ENCODE measurements at places on chromosomes 6 and 20.
A peak's percentile ranks its signal among the peaks of the same experiment; 100 is the strongest.

DNA sequence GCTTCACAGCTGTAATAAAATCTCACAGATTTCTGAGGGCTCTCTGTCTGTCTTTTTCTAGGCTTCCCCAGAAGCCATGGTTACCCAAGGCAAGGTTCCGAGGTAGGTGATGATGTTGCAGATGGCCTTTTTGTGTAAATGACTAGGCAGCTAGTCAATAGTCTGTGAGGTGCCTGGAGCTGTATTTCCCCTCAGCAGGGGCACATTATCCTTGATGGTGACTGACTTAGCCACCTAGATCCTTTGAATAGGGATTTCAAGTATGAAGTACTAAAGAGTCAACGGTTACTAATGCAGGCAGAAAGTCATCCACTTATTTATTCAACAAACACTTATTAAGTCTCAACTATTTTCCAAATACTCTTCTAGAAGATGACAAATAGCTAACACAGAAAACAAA is 49.3 kb upstream of the L3MBTL3 start:
- no peak for DNase-seq

DNA sequence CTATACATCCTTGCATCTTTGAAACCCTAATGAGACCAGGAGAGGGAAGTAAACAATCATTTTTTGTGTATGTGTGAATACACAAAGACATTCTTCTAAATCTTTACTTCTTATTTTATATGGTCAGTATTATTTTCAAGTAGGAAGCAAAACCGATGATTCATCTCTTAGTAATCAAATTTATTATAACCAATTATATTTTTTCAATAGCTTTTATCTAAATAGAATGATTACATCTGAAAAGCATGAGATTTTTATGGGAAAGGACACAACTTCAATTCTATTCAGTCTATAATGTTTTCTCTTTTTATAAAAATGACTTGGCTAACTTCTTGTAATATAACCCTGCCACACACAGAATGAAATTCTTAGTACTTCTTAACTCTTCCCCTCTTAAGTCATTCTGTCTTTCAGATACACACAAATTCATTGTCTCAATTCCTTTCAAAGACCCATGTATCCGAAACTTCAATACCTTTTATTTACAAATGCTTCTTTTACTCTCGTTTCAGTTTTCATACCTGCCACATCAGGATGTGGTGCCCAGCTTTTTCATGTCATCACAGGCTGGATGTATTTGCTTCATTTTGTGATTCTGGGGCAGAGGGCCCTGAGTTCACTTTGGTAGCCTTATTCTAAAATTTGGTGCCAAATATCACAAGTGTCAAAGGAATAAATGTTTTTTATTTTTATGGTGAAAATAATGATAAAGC is 227.0 kb downstream of the PHF3 start:
- DNase-seq, result no peak

GRCh38 chr6:81749707-81750106 is 2.8 kb downstream of the TENT5A start:
- no peak for DNase-seq

DNA sequence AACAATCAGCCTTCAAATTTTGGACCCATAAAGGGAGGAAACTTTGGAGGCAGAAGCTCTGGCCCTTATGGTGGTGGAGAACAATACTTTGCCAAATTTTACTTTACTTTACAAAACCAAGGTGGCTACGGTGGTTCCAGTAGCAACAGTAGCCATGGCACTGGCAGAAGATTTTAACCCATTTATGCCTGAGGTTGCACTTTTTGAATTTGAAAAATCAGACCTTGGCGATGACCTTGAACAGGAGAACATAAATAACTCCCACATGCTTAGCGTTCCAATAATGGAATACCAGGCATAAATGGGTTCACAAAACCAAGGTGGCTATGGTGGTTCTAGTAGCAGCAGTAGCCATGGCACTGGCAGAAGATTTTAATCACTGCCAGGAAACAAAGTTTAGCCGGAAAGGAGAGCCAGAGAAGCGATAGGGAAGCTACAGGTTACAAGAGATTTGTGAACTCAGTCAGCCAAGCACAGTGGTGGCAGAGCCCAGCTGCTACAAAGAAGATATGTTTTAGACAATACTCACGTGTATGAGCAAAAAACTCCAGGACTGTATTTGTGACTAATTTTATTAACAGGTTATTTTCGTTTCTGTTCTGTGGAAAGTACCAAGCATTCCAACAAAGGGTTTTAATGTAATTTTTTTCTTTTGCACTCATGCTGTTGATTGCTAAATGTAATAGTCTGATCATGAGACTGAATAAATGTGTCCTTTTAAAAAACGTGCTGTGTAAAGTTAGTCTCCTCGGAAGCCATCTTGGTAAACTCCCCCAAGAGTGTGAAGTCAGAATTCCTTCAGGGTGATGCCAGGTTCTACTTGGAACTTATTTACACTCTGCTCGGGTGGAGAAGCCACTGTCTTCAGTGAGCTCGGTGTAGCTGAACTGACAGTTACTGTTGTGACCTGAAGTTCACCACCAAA is 6.7 kb downstream of the SFT2D1 start:
- DNase-seq, result no peak

- no peak for DNase-seq
These were observed 133.7 kb downstream of the LY86 start for GRCh38 chr6:6722195-6722594.

- no peak for DNase-seq
These were observed 235.5 kb downstream of the BMP7 start for GRCh38 chr20:57030611-57031600.

GRCh38 chr20:24776755-24777271 is 172.3 kb upstream of the CST7 start:
- no peak for DNase-seq

DNA sequence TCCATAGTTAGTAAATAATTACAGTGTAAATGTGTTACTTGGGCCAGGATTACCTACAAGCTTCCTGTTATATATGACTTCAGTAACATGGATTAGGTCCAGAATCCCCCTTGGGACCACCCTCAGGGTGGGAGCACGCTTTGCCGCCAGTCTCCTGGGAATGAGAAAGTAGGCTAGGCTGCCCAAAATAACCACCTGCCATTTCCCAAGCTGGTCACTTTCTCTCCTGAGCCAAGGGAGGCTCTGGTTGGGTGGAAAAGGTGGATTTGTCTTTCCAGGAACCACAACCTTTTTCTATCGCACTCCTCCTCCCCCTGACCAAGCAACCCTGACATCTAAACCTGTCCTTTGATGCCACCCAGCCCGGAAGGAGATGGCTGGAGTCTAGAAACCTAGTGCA is 9.6 kb upstream of the RIMS4 start:
- no peak for DNase-seq

GRCh38 chr20:37907677-37908401 is 4.9 kb downstream of the VSTM2L start:
- peak; percentile 73 for DNase-seq

DNA sequence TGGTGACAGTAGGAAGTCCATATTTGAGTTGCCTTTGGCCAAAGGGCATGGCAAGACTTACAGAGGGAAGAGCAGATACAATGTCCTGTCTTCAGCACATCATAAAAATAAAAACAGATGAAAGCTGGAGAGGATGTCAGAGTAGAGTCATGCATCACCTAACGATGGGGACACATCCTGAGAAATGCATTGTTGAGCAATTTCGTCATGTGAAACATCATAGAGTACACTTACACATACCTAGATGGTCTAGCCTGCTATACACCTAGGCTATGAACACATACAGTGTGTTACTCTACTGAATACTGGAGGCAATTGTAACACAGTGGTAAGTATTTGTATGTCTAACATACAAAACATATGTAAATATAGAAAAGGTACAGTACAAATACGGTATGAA is 75.6 kb downstream of the VEGFA start:
- DNase-seq, result no peak

DNA sequence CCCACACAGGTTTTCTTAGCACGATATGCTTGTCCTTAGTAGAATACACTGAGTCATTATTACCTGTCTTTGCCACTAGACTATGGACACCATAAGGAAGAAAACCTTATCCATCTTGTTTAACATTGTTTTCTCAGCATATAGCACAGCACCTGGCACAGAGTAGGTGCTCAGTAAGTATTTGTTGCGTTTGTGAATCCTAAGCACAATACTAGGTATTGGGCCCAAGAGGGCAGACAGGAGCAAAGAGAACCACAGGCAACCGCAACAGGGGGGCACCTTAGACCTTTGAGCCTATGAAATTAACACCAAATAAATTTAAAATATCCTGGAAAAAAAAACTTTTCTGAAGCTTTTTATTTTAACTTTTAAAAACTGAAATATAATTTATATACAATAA is 3.7 kb upstream of the NCOA6 start:
- DNase-seq, result no peak

DNA sequence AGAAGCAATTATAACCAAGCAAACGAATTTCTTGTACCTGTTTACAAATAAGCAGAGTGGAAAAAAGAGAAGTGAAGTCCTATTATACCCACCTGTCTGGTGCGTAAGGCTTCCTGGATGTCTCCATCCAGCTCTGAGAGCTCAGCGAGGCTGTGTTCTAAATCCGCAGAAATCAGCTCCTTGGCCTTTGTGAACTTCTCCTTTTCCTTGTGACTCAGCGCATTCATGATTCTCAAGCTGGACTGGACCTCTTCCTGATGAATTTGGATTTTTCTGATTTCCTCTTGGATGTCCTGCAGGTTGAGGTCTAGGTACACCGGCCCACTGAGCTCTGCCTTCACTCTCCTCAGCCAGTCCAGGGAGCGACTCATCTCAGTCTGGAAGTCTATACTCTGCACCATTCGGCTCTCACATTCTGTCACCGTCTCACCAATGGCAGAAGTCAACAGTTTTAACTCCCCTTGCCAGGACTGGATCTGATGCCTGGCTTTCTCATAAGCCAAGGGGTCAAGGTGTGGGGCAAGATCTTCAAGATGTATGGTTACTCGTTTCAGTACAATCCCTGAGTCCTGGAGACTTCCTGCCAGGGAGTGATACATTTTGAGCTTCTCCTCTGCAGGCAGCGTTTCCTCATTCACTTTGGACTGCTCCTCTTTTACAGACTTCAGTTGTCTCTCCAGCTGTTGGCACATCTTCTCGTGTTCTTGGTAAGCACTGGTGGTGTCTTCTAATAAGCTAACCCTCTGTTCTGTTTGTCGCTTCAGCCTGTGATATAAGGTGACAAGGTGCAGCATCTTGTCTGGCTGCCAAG is 307.3 kb downstream of the SYNE1 start:
- DNase-seq, result no peak

- no peak for DNase-seq
These were observed 766 bp upstream of the NUS1 start for GRCh38 chr6:117674503-117674902.

DNA sequence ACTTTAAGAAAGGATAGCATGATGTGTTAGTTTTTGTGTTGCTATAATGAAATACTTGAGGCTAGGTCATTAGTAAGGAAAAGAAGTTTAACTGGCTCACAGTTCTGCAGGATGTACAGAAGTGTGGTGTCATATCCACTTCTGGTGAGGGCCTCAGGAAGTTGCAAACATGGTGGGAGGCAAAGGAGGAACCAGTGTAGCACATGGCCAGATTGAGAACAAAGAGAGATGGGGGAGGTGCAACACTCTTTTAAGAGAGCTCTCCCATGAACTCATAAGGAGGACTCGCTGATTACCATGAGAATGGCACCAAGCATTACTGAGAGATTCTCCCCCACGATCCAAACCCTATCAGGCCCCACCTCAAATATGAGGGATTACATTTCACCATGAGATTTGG is 265.4 kb downstream of the RIMS1 start:
- no peak for DNase-seq

- peak; percentile 31 for DNase-seq
These were observed 252.3 kb downstream of the NKAIN2 start for GRCh38 chr6:124055963-124056362.

GRCh38 chr6:26022737-26023136 is 60.1 kb downstream of the TRIM38 start:
- no peak for DNase-seq

DNA sequence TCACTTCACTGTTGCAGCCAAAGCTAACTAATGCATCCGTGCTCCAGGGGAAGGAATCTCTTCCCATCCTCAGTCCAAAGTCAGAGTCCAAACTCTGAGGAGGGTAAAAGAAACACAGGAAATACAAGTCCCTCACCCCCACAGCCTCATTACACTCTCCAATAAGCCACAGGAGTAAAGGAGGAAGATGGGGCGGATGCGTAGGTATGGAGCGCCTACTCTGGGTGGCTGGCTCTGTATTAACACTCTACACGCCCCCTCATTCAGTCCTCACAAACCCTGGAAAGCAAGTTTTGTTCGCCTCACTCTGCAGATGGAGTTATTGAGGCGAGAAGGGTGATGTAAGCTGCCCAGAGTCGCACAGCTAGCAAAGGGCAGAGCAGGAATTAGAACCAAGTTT is 242.9 kb downstream of the NRN1 start:
- DNase-seq, result no peak

- no peak for DNase-seq
These were observed 27.3 kb upstream of the SIRPG start for GRCh38 chr20:1684872-1685271.

GRCh38 chr20:17594443-17594842 is 24.6 kb downstream of the DSTN start:
- DNase-seq, result peak; percentile 80

DNA sequence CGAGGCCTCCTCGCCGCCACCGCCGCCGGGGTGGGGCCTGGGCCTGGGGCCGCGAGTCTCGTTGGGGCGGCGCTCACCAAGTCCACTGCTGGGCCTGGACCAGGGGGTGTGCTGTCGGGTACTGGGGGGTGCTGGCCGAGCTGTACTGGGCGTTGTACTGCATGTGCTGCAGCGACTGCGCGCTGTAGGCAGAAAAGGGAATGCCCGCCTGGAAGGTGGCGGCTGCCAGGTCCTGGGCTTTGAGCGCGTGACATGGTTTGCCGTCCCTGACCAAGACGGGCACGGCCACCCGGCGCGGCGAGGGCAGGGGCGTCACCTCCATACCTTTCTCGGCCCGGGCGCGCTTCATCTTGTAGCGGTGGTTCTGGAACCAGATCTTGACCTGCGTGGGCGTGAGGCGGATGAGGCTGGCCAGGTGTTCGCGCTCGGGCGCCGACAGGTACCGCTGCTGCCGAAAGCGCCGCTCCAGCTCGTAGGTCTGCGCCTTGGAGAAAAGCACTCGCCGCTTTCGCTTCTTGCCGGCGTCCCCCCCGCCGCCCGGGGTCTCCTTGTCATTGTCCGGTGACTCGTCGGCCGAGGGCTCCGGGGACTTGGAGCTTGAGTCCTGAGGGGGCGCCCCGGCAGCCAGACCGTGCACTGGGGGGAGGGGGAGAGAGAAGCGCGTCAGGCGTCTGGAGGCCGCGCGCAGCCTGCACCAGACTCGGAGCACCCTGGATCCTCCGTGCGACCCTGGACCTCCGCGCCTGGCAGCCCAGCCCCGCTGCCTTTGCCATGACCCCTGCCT is 1.8 kb downstream of the NKX2-2 start:
- DNase-seq, result peak; percentile 21

Measured in brain (organoid and tissue), 16 donors.